ENCODE measurements at places on chromosomes 16 and 17.

DNA sequence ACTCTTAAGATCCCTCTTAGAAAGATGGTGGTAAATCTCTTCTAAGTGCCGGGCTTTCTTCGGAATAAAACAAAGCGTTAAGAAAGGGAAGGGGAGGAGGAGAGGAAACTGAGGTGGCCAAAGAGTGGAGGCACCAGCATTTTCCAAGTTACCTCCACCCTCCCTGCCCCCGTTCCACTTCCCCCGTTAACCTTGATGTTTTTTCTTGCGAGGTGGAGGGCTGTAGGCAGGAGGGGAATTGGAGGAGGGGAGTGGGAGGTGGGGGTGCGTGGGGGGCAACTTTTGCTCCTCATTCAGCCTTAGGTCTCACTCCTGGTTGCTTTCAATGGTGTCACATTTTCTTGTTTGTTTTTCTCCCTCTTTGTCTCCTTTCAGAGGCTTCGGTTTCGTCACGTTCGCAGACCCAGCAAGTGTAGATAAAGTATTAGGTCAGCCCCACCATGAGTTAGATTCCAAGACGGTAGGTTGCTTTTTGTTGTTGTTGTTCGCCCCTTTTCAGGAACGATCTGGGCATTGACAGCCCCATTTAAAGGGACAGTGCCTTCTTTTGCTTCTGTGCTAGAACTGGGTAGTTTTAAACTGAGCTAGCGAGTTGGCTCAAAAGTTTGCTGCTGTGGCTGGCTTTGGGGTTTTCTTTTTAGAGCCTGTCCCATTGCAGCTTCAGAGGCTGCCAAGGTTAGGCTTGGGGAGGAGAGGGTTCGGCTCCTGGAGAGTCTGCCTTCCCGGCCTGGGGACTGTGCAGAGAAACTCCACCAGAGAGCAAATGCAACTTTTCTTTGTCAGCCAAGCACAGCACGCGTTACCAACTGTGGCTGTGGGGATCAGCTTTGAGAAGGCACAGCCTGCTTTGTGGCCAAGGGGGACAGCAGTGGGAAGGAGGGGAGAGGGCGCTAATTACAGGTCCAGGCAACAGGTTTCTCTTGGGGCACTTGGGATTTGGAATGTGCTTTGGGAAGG is 1.9 kb downstream of the MSI2 start:
- DNase-seq: peak; percentile 19

- peak; percentile 12 for DNase-seq
Observed at GRCh38 chr16:12497526-12497925, 306.2 kb downstream of the CPPED1 start.

DNA sequence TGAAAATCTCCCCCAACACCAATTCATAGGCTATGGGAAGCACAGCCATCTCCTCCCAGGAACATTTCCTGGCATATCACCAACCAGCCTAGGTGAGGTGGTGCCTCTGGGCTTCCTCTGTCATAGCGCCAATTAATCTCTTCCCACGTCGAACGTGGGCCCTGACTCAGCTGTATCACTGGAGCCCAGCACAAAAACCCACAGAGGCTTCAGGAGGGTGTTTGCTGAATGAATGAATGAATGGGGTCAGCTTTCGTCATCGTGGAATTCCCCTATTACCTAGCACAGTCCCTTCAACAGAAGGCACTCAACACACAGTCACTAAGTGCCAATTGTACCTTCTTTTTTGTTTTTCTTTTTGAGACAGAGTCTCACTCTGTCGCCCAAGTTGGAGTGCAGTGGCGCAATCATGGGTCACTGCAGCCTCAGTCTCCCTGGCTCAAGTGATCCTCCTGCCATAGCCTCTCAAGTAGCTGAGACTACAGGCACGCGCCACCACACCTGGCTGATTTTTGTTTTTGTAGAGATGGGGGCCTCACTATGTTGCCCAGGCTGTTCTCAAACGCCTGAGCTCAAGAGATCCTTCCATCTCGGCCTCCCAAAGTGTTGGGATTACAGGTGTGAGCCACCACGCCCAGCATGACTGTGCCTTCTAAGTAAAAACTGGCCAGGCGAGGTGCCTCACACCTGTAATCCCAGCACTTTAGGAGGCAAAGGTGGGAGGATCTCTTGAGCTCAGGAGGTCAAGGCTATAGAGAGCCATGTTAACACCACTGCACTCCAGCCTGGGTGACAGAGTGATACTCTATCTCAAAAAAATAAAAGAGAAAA is 4.1 kb downstream of the ZNF688 start:
- DNase-seq: no peak

DNA sequence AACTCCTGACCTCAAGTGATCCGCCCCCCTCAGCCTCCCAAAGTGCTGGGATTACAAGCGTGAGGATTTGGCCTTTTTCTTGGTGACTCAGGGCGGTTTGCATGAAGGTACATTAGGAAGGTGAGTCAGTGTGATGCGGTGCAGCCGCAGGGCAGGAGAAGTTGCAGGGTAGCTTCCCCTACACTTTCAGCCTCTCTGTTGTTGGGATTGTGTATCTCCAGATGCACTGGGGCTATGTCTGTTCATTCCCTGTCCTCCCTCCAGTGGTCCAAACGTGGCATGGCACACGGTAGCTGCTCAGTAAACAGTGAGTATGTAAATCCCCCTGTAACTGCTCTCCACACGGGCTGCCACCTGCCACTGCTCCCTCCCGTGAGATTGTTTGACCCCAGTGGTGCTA is 109.1 kb upstream of the CDC42EP4 start:
- DNase-seq: peak; percentile 38

GRCh38 chr17:82489117-82489516 is 30.4 kb upstream of the FOXK2 start:
- DNase-seq: no peak

DNA sequence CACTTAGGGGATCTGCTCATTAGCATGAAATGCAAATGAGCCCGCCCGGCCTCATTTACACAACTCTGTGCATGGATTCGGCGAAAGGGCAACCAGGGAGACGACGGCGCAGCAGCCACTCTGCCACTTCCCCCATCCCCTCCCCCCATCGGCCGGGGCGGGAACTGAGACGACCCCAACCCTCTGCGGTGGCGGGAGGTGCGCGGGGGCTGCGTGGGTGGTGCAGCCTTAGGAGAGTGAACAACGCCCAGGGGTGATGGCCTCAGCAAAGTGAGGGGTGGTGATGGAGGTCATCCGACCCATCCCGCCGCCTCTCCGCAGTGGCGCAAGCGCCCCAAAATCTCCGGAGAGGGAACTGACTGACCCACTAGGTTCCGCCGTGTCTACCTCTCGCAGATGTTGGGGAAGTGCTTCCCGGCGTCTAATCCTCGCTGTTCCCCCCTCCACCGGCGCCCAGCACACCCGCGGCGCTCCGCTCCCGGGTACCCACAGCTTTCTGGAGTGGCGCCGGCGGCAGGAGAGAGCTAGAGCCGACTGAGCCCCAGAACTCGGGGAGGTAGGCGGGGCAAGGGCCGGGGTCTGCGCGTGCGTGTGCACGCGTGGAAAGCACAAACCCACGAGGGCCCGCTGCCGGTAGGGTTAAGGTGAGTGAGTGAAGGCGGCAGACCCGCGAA is 1.4 kb upstream of the CACNA1G start:
- no peak for DNase-seq

Data from NCI-H146 (cell line).